Endothelial cell of umbilical vein (primary cell): ENCODE measurements at places on chromosomes 16 and 17. TPM values are rescaled to one million over a fixed set of nuclear protein-coding genes. Genes with fewer than 3 reads are reported as not detected.

GRCh38 chr16:2959206-2959605 lies 4.9 kb upstream of the KREMEN2 start:
- no peak overlapping the region for H3K27ac ChIP-seq
- peaks cover under 1% of the 10 kb centered on the region for H3K4me1 ChIP-seq
- DNase-seq: no peak

DNA sequence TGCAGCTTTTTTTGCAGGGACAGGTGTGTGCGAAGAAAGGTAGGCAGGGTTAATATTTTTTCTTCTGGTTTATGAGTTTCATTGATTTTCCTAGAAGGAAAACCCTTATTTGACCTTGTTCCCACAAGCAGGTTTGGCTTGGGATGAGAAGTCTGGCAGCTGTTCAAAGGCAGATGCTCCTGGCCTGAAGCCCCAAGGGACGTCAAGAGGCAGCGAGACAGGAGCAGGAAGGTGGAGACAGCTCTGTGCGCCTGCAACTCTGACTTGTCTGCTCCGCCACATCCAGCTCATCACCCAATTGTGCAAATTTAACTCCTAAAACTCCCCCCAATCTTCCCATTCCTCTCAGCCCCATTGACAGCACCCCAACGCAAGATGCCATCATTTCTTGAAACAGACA lies 136.8 kb upstream of the XYLT1 start:
- no peak overlapping the region for H3K4me3 ChIP-seq
- no peaks in the 10 kb centered on the region for H3K27me3 ChIP-seq
- no peaks in the 10 kb centered on the region for H3K4me1 ChIP-seq
- no peak overlapping the region for H3K27ac ChIP-seq
- no peak for DNase-seq
- H3K36me3 ChIP-seq: no peaks in the 10 kb centered on the region

- H3K27me3 ChIP-seq: no peaks in the 10 kb centered on the region
- DNase-seq: peak; percentile 1
- H3K4me3 ChIP-seq: no peak overlapping the region
- no peaks in the 10 kb centered on the region for H3K4me1 ChIP-seq
These were observed 19.6 kb downstream of the MAP2K3 start for GRCh38 chr17:21304091-21304490.

DNA sequence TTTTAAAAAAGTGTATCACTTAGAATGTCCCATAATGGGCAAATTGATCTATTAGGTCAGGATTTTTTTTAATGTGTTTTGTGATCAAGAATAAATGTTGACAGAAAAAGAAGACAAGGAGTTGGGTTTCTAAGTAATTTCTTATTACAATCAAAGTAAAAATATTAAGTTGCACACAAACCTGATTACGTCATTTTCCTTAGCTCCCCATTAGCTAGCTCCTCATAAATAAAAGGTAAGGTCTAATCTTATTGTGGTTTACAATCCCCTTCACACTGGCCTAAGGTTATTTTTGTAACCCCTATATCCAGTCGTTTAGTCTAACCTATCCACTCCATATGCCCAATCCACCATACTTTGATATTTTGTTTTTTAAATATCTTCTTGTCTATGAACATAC lies 7.6 kb downstream of the CA10 start:
- no peaks in the 10 kb centered on the region for H3K27me3 ChIP-seq
- no peaks in the 10 kb centered on the region for H3K36me3 ChIP-seq
- H3K4me3 ChIP-seq: no peak overlapping the region
- DNase-seq: no peak

GRCh38 chr17:60863892-60864707 lies 186.4 kb downstream of the BCAS3 start:
- H3K27ac ChIP-seq: no peak overlapping the region
- H3K36me3 ChIP-seq: no peaks in the 10 kb centered on the region
- DNase-seq: no peak
- H3K4me1 ChIP-seq: no peaks in the 10 kb centered on the region
- no peak overlapping the region for H3K4me3 ChIP-seq

- H3K27me3 ChIP-seq: no peaks in the 10 kb centered on the region
- H3K4me1 ChIP-seq: no peaks in the 10 kb centered on the region
- no peak for DNase-seq
- H3K27ac ChIP-seq: no peak overlapping the region
- H3K4me3 ChIP-seq: no peak overlapping the region
These were observed 187.6 kb downstream of the RPTOR start for GRCh38 chr17:80732268-80732667.

DNA sequence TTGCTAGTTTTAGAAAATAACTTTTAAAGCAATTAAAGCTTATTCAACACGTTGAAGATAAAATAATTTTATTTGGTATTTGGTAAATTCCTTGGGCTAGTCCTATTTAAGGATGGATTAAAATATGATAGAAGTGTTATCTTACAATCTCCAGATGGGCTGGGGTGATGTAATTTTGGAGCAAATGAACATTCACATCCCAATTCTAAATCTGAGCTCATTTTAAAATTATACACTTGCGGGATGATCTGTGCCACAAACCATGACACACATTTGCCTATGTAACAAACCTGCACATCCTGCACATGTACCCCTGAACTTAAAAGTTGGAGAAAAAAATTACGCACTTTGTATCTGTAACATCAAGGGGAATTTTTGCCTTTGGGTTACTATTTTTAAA lies 31.5 kb downstream of the NLK start:
- no peaks in the 10 kb centered on the region for H3K27me3 ChIP-seq
- H3K4me1 ChIP-seq: no peaks in the 10 kb centered on the region
- H3K27ac ChIP-seq: no peak overlapping the region
- no peak for DNase-seq

- no peak overlapping the region for H3K27ac ChIP-seq
- H3K4me1 ChIP-seq: no peaks in the 10 kb centered on the region
- H3K36me3 ChIP-seq: no peaks in the 10 kb centered on the region
These were observed 288 bp downstream of the ANKRD40CL start for GRCh38 chr17:50767030-50767429.

GRCh38 chr17:2075336-2076086 lies 20.6 kb downstream of the HIC1 start:
- DNase-seq: no peak
- no peak overlapping the region for H3K4me3 ChIP-seq
- H3K27me3 ChIP-seq: no peaks in the 10 kb centered on the region
- H3K27ac ChIP-seq: no peak overlapping the region
- H3K36me3 ChIP-seq: no peaks in the 10 kb centered on the region
- peaks cover 27% of the 10 kb centered on the region for H3K4me1 ChIP-seq

DNA sequence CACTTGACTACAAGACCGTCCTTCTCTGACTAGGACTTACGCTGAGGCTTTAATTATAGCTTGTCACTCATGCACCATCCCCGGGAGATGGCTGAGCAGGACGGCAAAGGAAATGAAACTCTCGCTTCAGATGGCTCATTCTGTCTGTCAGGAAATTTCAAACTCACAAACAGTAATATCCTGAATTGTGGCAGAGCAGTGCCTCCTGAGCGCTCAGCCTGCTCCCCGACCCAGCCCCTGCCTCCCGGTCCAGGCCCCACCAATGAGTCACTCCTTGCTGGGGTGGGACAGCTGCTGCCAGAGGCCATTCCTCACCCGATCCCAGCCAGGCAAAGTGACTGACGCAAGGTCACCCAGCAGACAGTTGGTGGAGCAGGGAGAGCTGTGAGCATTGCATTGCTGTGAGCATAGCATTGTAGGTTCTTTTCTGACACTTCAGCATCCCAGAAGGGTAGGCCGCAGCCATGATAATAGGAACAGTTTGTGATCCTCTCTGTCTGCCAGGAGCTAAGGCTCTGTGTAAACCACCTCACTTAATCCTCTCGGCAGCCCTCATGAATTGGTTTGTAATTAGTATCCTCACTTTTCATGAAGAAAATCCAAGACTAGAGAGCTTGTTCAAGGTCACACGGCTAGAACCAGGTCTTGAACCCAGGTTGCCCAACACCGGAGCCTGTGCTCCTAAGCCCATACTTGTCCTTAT lies 20.9 kb downstream of the CCDC182 start:
- no peaks in the 10 kb centered on the region for H3K36me3 ChIP-seq
- no peak for DNase-seq
- no peak overlapping the region for H3K27ac ChIP-seq
- H3K27me3 ChIP-seq: peaks cover 15% of the 10 kb centered on the region
- H3K4me1 ChIP-seq: no peaks in the 10 kb centered on the region

DNA sequence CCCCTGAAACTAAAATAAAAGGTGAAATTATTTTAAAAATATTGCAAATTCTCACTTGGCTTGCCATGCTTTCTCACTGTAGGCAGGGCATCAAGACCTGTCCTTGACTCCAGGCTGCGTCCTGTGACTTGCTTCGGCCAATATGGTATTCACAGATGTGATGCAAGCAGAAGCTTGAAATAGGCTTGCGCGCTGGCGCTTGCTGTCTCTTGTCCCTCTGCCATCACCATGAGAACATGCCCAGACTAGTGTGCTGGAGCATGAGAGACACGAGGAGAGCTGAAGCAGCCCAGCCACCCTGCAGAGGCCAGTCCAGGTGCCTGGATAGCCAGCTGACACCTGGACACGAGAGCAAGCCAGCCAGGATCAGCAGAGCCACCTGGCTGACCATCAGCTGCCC lies 21.8 kb upstream of the ZKSCAN2 start:
- H3K27me3 ChIP-seq: no peaks in the 10 kb centered on the region
- no peak overlapping the region for H3K27ac ChIP-seq
- H3K4me1 ChIP-seq: no peaks in the 10 kb centered on the region

DNA sequence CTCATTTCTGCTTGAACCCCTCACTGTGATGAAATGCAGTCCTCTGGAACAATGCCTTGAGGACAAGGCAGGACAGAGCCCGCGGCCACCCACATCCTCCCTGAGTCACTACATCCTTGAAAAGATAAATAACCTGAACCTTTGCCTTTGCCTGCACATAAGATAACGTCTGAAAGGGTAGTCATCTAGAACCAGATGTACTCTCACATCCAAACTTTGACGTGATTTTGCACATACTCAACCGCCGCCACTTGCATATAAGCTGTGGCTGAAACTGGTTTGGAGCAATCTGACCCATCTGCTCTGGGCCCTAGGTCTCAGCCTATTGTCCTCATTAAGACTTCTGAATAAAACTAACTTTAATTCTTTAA lies 252.1 kb downstream of the PHKB start:
- peak; percentile 60 for DNase-seq
- peaks cover 14% of the 10 kb centered on the region for H3K4me1 ChIP-seq
- H3K27ac ChIP-seq: no peak overlapping the region
- no peaks in the 10 kb centered on the region for H3K27me3 ChIP-seq
- no peaks in the 10 kb centered on the region for H3K36me3 ChIP-seq

GRCh38 chr17:75909051-75909811 lies 4.5 kb upstream of the MRPL38 start:
- no peak overlapping the region for H3K4me3 ChIP-seq
- H3K27me3 ChIP-seq: no peaks in the 10 kb centered on the region
- H3K27ac ChIP-seq: no peak overlapping the region
- DNase-seq: no peak

The PDE6G gene
- total RNA-seq: 1.4 and 1.8 TPM in 2 replicates

The GPR179 gene
- not detected in 2 replicates for total RNA-seq

The ARL5C gene
- total RNA-seq: not detected in 2 replicates

The KRT32 gene
- not detected in 2 replicates for total RNA-seq

The ARHGAP44 gene
- 0.42 and 0.55 TPM in 2 replicates for total RNA-seq
